ENCODE measurements at places on chromosomes 4 and X.
A peak's percentile ranks its signal among the peaks of the same experiment; 100 is the strongest.

GRCh38 chr4:26302031-26302899 lies 18.5 kb upstream of the RBPJ start:
- no peak for DNase-seq

GRCh38 chr4:149279776-149280175 lies 535.9 kb downstream of the IQCM start:
- no peak for DNase-seq

- DNase-seq, result no peak
These were observed 86.1 kb downstream of the USP46 start for GRCh38 chr4:52572936-52573485.

DNA sequence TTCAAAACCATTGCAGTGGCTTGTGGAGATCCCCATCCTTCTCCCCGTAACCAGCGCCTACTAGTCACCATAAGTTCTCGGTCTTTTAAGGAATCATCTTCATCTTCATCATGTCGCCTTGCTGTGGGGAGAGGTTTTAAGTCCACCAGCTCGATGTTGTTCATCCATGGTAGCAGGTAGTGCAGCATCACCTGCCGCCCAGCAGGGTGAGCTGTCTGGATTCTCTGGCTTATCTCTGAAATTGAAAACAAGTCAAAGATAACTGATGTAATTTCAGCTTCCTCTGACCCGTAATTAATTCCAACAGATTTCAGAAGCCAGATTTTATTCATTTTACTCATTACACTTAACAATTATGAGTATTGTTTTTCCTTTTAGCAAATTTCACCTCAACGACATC lies 67.4 kb downstream of the ZAR1 start:
- DNase-seq, result no peak

- no peak for DNase-seq
These were observed 465 bp downstream of the BMPR1B start for GRCh38 chr4:94758141-94758699.

DNA sequence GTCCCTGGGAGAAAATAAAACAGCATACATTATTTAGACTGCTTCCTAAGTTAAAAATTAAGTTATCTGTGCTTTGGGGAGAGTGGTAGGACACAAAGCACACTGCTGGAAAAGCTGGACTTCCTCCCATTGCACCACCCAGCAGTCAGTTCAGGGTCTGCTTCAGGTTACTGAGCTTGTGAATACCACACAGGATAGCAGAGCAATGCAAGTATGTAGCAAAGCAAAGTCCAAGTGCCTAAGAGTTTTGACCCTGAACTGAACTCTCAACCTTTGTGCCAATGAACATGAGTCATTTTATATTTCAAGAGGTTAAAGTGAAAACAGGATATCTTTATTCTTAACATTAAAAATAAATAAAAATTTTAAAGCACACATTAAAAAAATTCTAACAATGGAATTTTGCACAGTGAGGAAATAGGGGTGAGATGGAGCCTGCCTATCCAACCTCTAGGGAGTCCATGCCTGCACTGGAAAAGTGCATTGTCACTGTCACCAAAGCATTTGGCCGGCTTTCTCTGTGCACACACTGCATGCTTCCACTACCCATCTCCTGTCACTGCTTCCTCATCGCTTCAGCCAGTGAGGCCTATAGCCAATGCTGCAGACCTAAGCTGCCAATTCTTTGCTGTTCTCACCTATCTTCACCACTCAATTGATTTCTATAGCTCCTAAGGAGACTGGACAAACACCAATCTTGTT lies 50.9 kb downstream of the ABCG2 start:
- DNase-seq, result no peak

- no peak for DNase-seq
These were observed 24.5 kb upstream of the RNF212 start for GRCh38 chr4:1137850-1138249.

DNA sequence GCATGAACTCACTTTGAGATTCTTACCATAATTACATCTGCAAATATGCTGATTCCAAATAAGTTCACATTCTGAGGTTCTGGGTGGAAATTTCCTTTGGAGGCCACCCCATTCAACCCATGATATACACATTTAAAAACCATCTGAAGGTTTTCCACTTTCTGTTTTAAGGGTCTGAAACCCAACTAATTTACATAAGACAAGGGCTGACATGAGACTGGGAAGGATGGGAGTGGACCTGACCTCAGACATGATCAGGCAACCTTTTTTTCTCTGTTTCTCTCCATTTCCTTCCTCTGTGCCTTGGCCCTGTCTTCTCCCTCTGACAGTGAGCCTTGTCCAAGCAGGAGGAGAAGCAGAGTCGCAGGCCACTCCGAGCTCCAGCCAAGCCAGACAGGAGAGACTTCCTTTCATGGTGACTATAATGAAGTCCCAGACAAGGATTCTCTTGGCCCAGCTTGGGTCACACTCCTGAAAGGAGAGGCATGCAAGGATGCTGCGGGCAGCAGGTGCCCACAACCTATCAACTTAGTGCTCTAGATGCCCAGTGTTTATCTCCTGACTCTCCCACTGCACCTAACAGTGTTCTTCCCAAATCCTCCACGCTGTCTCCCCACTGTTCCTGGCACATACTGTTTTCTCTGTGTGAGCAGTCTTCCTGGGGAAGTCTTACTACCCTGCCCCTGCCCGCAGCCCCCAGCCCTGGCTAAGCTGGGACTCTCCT lies 39.9 kb downstream of the MSX1 start:
- DNase-seq, result no peak

GRCh38 chr4:137451172-137451825 lies 81.0 kb downstream of the PCDH18 start:
- DNase-seq, result no peak

GRCh38 chr4:148258535-148258934 lies 183.7 kb downstream of the NR3C2 start:
- DNase-seq, result no peak

GRCh38 chr4:1356181-1356998 lies 9.4 kb downstream of the UVSSA start:
- peak; percentile 35 for DNase-seq

DNA sequence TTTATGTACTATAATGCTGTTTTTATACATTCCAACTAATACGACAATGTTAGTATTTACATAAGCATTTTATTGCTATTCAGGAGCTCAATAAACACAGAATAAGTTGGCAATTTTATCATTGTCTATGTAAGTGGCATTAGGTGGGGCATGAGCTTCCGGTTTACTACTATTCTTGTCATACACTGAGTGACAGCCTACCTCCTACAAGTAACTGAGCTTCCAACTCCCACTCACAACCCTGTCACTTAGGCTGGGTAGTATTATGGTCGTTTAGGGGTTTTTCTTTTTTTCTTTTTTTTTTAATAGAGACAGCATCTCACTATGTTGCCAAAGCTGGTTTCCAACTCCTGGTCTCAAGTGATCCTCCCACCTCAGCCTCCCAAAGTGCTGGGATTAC lies 7.4 kb downstream of the PPID start:
- DNase-seq, result no peak

GRCh38 chr4:2574009-2574408 lies 37.6 kb downstream of the FAM193A start:
- DNase-seq, result no peak

GRCh38 chr4:137707102-137707620 lies 174.9 kb upstream of the PCDH18 start:
- DNase-seq, result no peak

- no peak for DNase-seq
These were observed 128.5 kb downstream of the SPRY1 start for GRCh38 chr4:123524958-123525628.

GRCh38 chr4:1674682-1675081 lies 9.4 kb downstream of the FAM53A start:
- DNase-seq, result no peak

DNA sequence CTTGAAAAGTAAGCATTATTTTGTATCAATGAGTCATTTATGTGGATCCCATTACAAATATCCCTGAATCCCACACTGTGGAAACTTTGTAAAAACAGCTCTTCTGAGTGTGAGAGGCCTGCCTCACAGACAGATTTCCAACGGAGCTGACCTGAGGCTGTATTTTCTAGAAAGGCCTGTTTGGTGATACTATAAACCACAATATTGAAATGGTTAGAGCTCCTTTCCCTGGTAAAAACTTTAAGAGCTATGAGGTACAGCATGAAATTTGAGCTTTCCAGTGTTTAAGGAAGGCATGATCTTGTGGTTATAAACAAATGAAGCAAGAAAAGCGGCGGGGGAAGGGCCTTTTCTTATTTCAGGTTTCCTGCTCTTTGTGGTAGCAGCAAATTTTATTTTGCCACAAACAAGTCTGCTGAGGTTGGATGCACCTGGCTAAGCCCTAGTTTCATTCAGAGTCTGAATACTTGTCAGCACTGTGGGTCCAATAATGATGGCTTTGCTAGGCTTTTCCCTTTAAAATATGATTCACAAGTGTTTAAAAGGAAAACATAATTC lies 86.8 kb upstream of the ETNPPL start:
- peak; percentile 19 for DNase-seq

DNA sequence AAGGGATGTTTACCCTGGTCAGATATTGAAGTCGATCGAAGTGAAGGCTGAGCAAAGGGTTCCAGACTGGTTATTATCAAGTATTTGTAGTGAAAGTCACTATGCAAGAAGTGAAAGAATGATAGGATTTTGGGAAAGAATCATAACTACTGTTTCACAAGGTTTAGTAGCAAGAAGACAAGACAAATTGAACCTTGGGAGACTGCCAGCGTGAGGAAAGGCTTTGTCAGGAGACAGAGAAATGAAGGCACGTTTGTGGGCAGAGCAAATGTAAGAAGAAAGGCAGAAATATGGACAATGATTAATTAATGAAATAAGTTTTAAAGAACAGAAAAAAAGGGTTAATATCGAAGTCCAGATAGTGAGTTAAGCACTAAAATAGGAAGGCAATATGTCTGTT lies 456.8 kb downstream of the TRIML1 start:
- DNase-seq, result no peak

- DNase-seq, result no peak
These were observed 245.1 kb downstream of the PTTG2 start for GRCh38 chr4:38205261-38205660.

- no peak for DNase-seq
These were observed 872.4 kb downstream of the C4orf33 start for GRCh38 chr4:129968366-129968765.

DNA sequence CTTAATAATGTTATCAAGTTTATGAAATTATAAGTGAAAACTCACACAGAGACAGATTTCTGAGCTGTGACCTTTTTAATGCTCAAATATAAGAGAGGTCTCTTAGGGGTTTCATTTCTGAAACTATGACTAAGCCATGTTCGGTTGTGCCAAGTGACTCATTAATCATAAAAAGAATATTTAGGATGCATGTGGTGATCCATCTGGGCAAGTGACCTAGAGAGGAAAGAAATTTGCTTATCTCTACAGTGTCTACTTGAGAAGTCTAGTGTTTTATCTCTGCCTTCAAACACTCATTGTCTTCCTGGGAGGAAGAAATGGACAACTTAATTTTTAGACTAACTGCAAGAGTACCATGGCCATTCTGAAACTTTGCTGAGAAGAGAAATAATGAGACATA lies 545.3 kb upstream of the GRID2 start:
- DNase-seq, result no peak

GRCh38 chr4:45741897-45742296 lies 382.0 kb downstream of the GABRG1 start:
- no peak for DNase-seq

GRCh38 chr4:159593681-159594080 lies 490.8 kb downstream of the RAPGEF2 start:
- DNase-seq, result no peak

DNA sequence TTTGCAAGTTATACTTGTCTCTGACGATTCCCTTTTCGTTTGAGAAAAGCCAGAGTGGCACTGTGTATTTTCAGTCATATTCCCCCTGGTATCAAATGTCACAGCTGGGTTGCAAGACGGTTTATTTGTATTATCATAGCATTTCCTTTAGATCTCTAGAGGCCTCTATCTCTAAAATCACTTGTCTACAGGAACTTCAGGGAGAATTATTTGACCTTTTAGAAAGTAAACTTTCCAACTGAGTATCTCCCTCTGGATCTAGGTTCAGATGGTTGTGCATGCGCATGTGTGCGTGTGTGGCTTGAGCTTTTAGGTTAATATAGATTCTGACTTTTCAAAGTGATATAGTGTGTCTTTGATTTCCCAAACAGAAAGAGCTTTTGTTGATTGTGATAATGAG lies 15.1 kb upstream of the TAB3 start:
- no peak for DNase-seq

GRCh38 chr4:15163284-15163645 lies 161.0 kb downstream of the CPEB2 start:
- no peak for DNase-seq

All from CD4-positive, alpha-beta T cell treated with Interleukin-6 at 100 ng/mL for 8 hours (primary cell).